ENCODE measurements at places on chromosomes 13 and 19.

GRCh38 chr19:5903624-5904351, at the start of gene NDUFA11:
Gene NDUFA11 (minus strand): TSS chr19:5903790. CDS start chr19:5903708, 82 bp downstream.
- H3K4me1 ChIP-seq = peaks cover 22% of the 10 kb centered on the region
- peak within 1 kb of the TSS; percentile 95 for H3K4me3 ChIP-seq

DNA sequence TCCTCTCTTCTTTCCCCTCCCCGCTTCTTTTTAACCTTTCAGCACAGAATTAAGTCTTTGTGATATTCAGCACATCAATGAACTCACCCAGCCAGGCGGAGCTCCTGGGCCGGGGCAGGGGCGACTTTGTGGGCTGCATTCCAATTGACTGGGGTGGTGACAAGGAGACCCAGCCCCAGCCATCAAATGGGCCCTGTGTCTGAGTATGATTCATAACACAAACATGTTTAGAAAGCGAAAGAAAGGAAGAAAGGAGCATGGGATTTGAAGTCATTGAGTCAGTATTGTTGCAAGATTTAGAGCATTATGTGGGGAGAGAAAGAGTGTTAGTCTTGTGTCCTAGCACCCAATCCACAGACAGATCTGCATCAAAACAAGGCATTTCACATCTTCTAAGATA, 185.3 kb downstream of the LHFPL6 start:
- no peak overlapping the region for H3K27ac ChIP-seq
- H3K27me3 ChIP-seq = no peaks in the 10 kb centered on the region
- DNase-seq = no peak
- H3K4me3 ChIP-seq = no peak overlapping the region

DNA sequence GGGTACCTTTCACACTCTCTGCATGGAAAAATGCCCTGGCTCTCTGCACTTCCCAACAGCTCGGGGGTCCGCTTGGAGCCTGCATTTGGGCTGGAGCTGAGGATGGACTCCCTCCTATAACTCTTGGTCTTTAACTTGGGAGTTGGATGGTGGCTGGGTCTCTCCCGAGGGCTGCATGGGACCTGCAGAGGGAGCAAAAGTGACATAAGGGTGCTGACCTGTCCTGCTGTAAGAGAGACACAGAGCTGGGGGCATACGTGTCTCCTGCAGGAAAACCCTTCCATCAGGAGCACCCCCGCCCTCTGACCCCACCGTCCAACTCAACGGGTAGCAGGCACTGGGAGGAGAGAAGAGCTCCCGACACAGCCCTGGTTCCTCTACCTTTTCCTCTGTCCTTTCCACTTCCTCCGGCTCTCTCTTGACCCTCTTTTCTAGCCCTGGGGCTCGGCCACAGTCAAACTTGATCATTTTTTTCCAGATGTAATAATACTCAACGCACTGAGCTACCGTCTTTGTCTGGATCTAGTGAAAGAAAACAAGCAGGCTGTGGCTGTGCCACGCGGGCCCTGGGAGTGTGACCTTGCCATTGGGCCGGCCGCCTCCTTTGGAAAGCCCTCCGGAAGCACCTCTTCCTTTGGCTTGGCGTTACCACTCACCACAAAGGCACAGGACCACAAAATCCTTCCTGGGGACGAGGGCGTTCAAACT, 6.8 kb upstream of the NAPA start:
- peaks cover 10% of the 10 kb centered on the region for H3K36me3 ChIP-seq
- H3K27me3 ChIP-seq = peaks cover 8% of the 10 kb centered on the region
- peaks cover 24% of the 10 kb centered on the region for H3K4me1 ChIP-seq

DNA sequence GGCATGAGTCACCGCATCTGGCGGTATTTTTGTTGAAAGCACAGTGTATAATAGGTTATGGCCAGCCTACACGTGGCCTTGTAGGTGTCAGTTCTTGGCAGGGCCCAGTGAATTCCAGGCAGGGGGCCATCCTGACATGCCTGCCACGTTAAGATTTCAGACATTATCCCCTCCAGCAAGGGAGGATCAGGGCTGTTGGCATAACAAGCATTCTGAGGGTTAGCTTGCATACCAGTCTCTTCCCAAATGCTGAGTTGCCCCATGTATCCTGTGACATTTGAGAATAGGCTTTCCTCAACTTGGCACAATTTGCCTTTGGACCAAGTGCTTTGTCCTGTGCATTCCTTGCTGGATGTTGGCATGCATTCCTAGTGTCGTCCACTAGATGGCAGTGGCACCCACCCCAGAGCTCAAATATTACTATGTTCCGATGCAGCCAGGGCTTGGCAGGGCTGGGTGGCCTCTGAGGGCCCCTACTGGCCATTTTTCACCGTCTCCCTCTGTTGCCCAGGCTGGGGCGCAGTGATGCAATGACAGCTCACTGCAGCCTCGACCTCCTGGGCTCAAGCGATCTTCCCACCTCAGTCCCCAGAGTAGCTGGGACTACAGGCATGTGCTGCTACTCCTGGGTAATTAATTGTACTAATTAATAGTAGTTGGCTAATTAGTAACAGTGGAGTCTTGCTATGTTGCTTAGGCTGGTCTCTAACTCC, 31.2 kb downstream of the NLRP12 start:
- peaks cover 2% of the 10 kb centered on the region for H3K36me3 ChIP-seq
- peak; percentile 63 for DNase-seq
- H3K4me1 ChIP-seq = peaks cover 3% of the 10 kb centered on the region

DNA sequence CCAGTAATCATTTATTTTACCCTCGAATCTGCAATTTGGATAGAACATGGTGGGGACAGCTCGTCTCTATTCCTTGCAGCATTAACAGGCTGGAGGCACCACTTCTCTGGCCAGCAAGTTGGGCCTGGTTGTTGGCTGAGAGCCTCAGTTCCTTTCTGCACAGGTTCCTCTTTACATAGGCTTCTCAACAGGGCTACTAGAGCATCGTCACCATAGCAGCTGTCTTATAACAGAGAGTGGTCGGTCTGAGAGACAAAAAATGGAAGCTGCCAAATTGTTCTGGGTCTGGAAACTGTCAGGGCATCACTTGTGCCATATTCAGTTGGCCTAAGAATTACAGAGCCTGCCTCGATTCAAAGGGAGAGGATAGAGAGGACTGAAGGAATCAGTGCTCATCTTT, 86.7 kb downstream of the DNAJC15 start:
- H3K36me3 ChIP-seq = peaks cover 6% of the 10 kb centered on the region
- H3K27me3 ChIP-seq = no peaks in the 10 kb centered on the region
- H3K27ac ChIP-seq = no peak overlapping the region
- H3K4me1 ChIP-seq = no peaks in the 10 kb centered on the region

GRCh38 chr13:32147193-32147592, 115.6 kb downstream of the FRY start:
- H3K36me3 ChIP-seq = peaks cover 11% of the 10 kb centered on the region
- H3K4me3 ChIP-seq = no peak overlapping the region
- peaks cover 20% of the 10 kb centered on the region for H3K27me3 ChIP-seq
- H3K27ac ChIP-seq = no peak overlapping the region

- no peaks in the 10 kb centered on the region for H3K4me1 ChIP-seq
- no peak overlapping the region for H3K27ac ChIP-seq
- H3K36me3 ChIP-seq = no peaks in the 10 kb centered on the region
- H3K4me3 ChIP-seq = no peak overlapping the region
- DNase-seq = no peak
These were observed 850 bp upstream of the KLK11 start for GRCh38 chr19:51027126-51027806.

DNA sequence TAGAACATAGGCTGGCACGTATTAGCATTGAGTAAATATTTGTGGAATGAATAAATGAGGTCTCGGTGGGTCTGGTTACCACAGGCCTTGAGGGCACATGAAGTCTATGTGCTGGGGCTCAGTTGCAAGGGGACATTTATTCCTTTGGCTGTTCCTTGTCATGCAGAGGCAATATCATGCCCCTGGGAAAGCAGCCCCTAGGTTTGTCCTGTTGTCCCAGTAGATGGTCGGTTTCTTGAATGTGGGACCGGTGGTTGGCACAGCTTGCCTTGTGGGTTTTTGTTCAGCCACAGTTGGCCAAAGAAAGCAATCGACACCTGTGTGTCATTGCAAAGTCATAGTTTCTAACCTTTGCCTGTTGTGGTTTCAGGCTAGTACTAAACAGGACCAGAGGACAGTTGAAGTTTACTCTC, 24.7 kb upstream of the GPR183 start:
- peaks cover 8% of the 10 kb centered on the region for H3K36me3 ChIP-seq
- peaks cover 37% of the 10 kb centered on the region for H3K4me1 ChIP-seq
- H3K27ac ChIP-seq = no peak overlapping the region
- H3K4me3 ChIP-seq = no peak overlapping the region
- DNase-seq = no peak

DNA sequence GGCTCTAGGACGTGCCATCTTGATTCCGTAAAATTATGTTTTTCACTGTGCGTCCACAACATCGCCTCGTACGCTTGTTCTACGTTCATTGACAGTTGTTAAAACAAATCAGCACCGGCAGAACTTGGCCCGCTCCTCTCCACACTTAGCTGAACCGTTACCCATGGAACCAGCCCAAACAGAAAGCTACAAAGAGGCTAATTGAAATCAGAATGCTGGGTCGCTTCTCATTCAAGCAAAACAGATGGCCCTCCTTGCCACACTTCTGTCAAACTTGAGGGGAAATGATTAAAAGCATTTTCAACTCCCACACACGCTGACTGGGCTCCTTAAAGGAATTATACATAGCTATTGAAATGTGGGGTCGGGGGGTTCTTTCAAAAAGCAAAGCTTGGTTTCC, 71.6 kb downstream of the TM9SF2 start:
- no peaks in the 10 kb centered on the region for H3K4me1 ChIP-seq
- H3K4me3 ChIP-seq = no peak overlapping the region
- no peaks in the 10 kb centered on the region for H3K36me3 ChIP-seq

DNA sequence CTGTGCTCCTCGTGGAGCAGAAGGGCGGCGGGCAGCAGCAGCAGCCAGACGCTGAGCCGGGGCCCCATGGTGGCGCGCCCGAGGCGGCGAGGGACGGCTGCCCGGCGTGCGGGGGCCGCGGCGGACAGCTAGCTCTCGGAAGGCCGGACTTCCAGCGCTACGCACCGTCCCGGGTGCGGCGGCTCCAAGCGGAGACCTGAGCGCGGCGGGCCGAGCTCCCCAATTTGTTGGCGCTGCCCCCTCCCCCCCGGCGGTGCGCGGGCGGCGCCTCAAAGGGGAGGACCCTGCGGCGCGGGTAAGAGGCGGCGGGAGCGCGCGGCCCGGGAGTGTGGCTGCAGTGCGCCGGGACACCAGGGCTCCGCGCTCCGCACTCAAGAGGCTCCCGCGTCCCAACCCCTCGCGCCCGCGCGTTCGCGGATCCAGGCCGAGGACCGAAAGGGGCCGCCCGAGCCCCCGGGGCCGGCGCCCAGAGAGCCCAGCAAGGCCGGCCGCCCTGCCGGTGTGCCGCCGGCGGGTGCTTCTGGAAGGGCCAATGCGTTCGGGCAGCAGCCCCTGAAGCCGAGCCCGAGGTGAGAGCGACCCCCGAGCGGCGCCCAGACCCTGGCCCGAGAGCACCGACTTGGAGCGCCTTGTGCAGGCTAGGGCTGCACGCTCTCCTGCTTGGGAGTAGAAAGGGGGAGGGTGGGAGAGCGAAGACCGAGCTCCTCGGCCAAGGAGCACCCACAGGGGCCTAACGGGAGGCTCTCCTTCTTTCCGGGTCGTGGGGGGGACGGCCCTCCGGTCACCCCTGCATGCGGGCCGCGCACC, at the start of the genes COL4A1 and COL4A2:
TSS of gene COL4A1 (minus strand) at position 198 of the 807 bp plus-strand sequence. CDS start at position 68, 130 bp downstream.
TSS of gene COL4A2 (plus strand) at position 325 of the 807 bp plus-strand sequence. CDS start 620 bp downstream, outside the sequence.
- H3K36me3 ChIP-seq = no peaks in the 10 kb centered on the region
- peaks cover 2% of the 10 kb centered on the region for H3K4me1 ChIP-seq
- no peak for DNase-seq
- H3K27me3 ChIP-seq = peaks cover 51% of the 10 kb centered on the region

- H3K27ac ChIP-seq = peak overlapping the region; percentile 94
- H3K4me3 ChIP-seq = peak overlapping the region; percentile 82
- peaks cover 21% of the 10 kb centered on the region for H3K4me1 ChIP-seq
- no peak for DNase-seq
These were observed 344 bp upstream of the HAUS5 start for GRCh38 chr19:35612224-35612558.

DNA sequence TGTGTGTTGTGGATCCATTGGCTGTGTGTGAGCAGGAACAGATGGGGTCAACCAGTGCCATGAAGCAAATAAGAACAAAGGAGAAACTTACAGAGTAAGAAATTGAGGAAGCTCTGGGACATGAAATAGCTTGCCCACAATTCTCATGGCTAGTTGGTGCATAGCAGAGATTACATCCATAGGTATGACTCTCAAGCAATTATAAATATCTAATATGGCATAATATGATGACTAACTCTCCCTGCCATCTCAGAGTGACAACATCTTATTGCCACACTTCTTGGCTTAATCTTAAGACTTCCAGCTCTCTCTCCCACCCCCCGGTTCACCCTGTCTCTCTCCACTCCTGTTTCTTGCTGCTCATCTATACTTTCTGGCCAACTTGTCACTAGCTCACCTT, 53.3 kb downstream of the OXGR1 start:
- no peaks in the 10 kb centered on the region for H3K4me1 ChIP-seq
- H3K36me3 ChIP-seq = peaks cover 4% of the 10 kb centered on the region
- no peak overlapping the region for H3K4me3 ChIP-seq
- no peak for DNase-seq
- no peak overlapping the region for H3K27ac ChIP-seq

- H3K4me3 ChIP-seq = no peak overlapping the region
- H3K4me1 ChIP-seq = no peaks in the 10 kb centered on the region
- H3K27me3 ChIP-seq = peaks cover 31% of the 10 kb centered on the region
- H3K27ac ChIP-seq = no peak overlapping the region
- peaks cover 3% of the 10 kb centered on the region for H3K36me3 ChIP-seq
These were observed 17.0 kb downstream of the RXFP2 start for GRCh38 chr13:31756346-31756745.

GRCh38 chr19:34310494-34310981, 54.5 kb upstream of the GPI start:
- H3K4me1 ChIP-seq = peaks cover 28% of the 10 kb centered on the region
- H3K27ac ChIP-seq = peak overlapping the region; percentile 97
- peaks cover 11% of the 10 kb centered on the region for H3K36me3 ChIP-seq
- DNase-seq = no peak
- no peaks in the 10 kb centered on the region for H3K27me3 ChIP-seq

DNA sequence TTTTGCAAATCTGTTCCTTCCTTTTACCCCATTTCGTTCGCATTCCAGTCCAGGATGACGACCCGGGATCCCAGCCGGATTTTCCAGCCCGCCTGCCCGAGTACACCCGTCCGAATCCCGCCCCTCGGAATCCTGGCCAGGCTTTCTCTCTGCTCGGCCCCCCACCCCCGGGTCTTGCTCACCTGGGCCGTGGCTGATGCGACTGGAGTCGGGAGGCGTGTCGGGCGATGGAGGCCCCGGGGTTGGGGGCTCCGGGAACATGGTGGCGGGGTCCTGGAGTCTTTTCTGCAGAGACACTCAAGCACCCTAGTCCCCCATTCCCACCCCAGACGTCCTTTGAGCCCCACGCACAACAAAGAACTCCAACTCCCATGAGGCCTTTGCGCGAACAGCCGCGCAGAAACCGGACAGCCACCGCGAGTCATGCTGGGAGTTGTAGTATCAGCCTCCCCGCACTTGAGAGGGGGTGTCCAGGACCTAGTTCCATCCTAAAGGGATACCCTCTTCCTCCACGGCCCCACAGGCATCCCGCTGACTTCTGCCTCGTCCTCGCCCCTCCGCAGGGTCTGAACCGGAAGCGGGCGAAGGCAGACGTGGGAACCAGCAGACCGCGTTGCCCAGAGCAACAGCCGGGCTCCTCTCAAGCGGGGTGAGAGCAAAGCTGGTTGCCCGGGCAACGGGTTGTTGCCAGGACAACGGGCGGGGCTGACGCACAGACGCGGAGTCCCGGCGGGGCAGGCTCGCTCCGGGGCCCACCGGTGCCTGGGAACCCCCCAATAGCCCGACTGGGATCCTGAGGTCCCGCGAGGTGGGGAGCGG, 1.1 kb downstream of the SYT5 start:
- H3K4me1 ChIP-seq = peaks cover 19% of the 10 kb centered on the region
- peak overlapping the region; percentile 96 for H3K27ac ChIP-seq
- peak; percentile 98 for DNase-seq
- peaks cover 29% of the 10 kb centered on the region for H3K36me3 ChIP-seq
- peaks cover 52% of the 10 kb centered on the region for H3K27me3 ChIP-seq
